ENCODE measurements at places on chromosomes 16 and 17.

DNA sequence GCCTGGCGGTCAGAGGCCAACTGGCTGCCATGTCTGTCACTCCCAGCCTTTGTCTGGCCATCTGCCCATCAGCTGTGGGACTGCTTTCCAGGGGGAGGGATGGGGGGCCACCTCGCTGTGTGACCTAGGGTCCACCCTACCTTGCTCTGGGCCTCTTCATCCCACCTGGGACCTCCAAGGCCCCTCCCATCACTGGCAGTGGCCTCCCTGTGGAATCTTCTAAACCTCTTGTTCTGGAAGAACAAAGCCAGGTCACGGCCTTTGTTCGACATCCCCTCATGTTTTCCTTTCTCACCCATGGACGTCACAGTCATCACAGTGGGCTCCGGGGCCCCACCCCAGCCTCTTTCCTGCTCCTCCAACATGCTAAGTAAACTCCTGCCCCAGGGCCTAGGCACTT lies 24.0 kb downstream of the SPNS2 start:
- DNase-seq = no peak

DNA sequence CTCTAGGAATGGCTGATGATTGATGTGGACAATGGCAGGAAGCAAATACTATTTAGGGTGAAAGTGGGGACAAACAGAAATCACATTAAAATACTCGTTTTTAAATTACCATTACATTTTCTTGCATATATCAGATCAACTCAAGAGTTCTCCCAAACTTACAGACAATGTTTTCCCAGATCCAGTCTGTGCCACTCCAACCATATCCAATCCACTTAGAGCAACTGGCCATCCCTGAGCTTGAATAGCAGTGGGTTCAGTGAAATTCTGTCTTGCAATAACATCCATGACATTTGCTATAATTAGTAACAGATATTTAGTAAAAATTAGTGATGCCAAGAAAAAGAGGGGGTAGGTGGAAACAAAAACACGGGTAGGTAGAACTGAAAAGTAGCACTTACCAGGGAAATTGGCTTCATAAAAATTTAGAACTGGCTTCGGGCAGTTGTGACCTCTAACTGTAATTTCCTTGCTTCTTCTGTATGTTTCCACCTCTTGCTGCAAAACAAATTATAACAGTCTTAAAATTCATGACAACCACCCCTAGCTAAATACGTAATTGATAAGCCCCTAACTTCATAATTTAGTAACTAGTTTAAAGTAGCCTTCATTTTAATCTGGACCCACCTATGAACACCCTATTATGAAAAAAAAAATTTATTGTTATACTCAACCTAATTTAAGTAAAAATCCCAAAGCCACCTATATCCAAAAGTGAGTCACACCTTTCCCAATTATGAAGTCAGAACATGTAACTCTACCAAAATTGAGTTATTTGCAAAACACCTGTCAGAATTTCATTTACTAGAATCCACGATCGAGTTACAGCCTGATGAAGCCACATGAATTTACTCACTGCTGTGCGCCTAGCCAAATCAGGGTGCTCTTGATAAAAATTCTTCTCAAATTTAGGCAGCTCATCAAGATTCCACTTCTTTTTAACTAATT lies 2.0 kb downstream of the DDX5 start:
- no peak for DNase-seq

- no peak for DNase-seq
Observed at GRCh38 chr16:57920215-57920879, 50.6 kb downstream of the CNGB1 start.

GRCh38 chr16:81099958-81100357 lies 3.8 kb upstream of the GCSH start:
- DNase-seq = no peak

GRCh38 chr17:65696739-65697394 lies 135.4 kb upstream of the AXIN2 start:
- no peak for DNase-seq

DNA sequence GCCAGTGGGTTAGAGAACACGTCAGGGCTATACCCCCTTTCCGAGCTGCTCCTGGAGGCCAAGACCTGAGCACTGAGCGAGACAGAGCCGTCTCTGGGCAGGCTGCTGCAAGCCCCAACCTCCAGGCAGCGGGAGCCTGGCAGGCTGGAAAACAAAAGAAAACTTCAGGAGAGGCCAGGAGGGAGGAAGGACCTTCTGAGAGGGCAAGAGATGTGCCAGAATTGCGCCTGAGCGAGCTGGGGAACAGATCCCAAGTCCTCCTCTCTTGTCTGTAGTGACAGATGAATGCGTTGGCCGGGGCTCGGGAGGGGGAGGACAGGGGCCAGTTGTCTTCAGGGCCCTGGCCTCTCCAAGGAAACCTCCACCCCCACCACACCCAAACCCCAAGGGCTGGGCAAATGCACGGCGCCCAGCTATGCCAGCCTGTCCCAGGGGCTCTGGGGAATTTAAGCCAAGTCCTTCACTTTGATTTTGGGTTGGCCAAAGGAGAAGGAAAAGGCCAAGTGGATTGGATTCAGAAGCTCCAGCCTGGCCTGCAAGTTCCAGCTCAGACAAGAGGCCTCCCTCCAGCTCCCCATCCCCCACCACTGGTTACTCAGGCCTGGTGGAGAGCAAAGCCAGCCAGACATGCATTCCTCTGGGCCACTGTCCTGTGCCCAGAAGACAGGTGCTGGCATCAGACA lies 18.1 kb downstream of the SDK2 start:
- no peak for DNase-seq

DNA sequence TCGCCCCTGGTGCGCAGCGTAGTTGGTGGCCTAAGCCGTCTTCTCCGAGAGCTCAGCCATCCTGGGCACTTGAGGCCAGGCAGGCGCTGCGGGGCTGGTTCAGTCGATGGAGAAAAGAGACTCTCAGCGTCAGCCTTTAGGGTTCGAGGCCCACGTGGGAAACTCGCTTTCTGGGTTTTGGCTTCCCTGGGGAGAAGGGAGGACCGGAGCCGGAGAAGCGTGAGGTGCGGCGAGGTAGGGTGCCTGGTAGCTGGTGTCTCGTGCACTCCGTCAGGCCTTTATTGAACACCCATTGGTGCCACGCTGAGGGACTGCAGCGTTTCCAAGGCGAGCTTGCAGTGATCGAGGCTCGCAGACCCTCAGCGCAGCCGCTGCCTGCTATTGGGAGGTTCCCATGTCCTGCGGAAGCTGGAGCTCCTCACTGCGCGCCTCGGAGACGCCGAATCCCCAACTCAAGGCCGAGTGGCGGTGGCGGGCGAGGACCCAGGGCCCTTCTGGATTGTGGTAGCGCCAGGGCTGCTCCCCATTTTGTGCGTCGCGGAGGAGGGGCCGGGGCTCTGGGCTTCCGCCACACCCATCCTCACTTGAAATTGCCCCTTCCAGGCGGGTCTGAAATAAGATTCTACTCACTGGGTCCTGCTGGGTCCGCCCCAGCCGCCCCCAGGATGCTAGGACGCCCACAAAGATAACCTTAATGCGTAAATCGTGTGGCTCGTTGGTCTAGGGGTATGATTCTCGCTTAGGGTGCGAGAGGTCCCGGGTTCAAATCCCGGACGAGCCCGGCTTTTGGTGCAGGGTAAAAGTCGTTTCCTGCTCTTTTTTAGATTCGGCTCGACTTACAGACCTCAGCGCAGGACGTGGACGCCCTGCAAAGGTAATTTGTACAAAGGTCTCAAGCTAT lies 1.2 kb downstream of the OR1F1 start:
- peak; percentile 93 for DNase-seq

DNA sequence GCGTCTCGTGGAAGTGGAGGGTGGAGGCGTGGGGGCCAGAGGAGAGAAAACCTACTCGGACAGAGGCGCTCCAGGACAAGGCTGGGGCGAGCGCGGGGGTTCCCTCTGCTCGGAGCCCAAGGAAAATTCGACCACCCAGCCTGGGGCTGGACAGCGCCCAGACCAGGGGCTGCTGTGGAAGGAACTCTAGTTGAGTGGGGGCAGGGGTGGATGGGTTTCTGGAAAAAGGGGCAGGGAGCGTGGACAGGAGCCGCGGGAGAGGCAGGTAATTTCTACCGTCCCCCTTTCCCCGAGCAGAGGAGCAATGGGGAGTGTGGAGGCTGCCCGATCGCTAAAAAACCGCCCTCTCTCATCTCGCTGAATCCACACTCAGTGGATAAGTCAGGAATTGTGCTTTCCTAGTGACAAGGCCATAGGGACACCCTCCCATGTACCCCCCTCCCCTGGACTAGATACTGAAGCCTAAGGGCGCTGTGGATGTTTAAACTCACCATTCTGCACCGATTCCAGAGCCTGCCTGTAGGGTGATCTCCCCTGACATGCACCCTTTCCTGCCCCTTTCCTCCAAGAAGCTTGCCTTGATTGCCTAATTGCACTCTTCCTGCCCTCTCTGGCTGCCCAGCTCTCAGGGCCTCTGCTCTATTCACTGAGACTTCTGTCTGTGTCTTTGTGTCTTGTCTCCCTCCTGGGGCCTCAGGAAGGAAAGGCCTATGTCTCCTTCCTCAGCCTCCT lies 90.7 kb upstream of the TMEM97 start:
- no peak for DNase-seq

- DNase-seq = no peak
Observed at GRCh38 chr16:84842516-84843148, 22.8 kb downstream of the CRISPLD2 start.

GRCh38 chr17:41434415-41434814 lies 6.4 kb downstream of the KRT38 start:
- no peak for DNase-seq

GRCh38 chr17:39001703-39002637 lies 34.8 kb upstream of the FBXO47 start:
- no peak for DNase-seq

DNA sequence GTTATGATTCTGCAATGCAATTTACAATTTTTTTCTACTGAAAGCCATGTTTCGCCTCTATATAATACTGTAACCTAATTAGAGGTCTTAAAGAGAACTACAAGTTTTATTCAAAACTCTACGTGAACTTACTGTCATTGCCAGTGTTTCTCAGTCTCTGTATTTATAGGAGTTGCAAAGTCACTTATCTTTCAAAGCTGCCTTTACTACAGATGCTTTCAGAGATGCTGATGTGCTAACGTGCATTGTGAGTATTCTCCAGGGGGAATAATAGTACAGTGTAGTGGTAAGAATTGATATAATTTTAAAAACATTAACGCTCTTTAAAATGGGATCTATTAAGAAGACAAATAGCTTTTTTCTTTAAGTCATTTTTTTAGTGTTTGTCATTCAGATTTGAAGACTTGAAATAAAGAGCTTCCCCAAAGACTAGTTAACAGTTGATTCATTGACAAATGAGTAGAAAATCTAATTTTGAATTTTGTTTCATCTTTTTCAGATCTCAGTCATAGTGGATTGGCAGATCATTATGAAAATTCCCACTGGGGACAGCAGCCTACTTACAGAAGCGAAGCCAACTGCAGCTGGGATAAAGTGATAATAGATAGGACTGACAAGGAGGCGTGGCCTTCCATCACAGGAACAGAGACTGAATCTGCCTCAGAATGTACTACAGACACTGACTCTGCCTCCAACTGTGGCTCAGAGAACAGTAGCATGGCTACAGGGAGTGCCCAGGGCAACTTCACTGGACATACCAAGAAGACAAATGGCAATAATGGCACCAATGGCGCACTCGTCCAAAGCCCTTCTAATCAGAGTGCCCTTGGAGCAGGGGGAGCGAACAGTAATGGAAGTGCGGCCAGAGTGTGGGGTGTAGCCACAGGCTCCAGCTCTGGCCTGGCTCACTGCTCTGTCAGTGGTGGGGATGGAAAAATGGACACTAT lies 79.9 kb downstream of the TMC6 start:
- DNase-seq = no peak

DNA sequence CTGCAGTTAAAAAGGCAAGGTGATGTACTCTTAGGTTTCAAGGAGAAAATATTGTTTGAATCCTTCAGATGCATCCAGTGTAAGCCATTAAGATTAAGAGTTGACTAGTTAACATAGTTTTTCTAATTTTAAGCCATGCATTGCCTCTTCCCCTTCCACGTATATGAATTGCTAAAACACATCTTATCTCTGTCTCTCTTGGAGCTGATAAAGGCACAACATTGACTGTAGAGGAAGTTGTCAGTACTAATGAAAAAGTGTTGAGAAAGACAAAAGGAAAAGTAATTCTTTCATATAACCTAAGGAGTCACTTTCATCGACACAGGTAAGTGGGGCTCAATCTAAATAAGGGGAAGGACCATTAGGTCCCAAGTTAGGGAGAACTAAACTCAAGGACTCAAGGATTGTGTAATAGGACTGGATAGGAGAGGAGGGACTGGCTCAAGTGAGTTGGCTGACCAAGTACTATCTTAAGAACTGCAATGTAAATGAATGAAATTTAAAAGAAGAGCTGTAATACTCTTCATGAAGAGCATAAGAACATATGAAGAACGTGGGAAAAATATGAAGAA lies 55.6 kb downstream of the GRB7 start:
- DNase-seq = no peak

DNA sequence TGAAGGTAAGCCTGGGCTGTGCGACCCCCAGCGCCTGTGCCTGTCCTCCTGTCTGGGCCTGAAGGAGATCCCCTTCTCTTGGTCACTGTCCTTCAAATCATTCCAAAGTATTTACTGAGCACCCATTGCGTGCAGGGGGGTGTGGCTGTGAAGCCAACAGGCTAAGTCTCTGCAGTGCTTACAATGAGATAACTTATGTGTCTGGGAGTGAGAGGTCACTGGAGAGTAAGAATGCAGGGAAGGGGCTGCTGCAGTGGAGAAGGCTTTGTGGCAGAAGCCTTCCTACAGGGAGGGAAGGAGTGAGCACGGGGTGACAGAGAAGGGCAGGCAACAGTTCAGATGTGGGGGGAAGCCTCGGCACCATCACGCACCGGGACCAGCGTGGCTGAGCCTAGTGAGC lies 11.2 kb upstream of the SMIM5 start:
- DNase-seq = no peak

- DNase-seq = no peak
Observed at GRCh38 chr17:39801055-39801454, 63.1 kb downstream of the IKZF3 start.

DNA sequence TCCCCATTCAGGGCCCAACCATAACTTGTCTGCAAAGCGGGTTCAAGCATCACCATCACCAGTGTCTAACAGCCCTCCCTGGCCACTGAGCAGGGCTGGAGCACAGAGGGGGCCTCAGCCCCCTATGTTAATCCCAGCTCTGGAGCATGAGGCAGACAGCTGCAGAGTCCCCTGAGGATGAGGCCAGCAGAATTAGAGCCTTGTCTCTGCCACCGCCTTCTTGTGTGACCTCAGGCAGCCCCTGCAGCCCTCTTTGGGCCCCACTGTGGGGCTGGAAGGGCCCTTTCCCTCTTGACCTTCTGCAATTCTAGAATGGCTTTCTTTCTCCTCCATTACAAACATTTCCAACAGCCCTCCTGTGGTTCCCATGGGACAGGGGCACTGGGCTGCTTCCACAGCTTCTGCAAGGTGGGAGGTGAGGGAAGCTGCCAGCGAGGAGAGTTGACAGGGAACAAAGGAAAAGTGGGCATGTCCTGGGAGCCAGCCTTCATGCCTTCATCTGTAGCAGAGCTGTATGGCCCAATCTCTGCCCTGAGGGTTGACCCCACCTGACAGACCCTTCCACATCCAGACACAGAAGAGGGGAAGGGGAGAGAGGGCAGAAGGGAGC lies 65.7 kb downstream of the TMEM132E start:
- DNase-seq = no peak
